Activated T-helper 1 cell treated with anti-CD3 and anti-CD28 coated beads, Interleukin-2, amount 50 U/mL, for 16 hours (primary cell): ENCODE measurements at places on chromosomes 5 and 9.

DNA sequence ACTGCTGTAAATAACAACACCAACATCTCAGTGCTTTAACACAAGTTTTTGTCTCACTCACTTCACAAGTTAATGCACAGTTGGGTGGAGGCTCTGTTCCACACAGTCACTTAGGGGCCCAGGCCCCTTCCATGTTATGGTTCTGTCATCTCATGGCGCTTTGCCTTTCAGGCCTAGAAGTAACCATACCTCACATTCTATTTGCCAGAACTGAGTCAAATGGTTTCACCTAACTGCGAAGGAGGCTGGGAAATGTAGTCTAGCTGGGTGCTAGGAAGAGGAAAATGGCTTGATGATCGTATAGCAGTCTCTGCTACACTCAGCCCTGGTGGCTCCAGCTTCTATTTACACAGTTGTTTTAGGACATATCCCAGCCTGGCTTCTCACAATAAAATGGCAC is 23.1 kb upstream of the MVB12B start:
- no peak for DNase-seq

- no peak for DNase-seq
These were observed 140.5 kb upstream of the ANKH start for GRCh38 chr5:15012061-15012460.

GRCh38 chr5:136015003-136015375 is 13.8 kb upstream of the TGFBI start:
- DNase-seq = no peak

DNA sequence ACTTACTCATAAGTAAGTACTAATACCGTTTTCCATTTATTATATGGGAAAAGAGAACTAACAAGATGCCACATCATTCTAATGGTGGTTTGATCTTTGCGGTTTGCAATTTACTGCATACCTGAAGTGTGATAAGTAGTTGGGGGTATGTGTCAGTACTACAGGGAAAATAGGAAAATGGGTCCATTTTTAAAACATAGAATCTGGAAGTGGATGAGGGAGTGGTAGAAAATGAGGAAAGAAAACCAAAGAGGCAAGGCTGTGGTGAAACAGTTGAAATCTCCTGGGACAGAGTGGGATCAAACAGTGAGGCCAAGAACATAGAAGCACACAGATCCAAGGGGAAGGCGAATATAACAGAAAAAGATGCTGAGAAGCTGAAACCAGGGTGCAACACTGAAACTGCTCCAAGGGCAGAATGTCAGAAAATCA is 6.7 kb downstream of the ADAMTSL1 start:
- DNase-seq = no peak

DNA sequence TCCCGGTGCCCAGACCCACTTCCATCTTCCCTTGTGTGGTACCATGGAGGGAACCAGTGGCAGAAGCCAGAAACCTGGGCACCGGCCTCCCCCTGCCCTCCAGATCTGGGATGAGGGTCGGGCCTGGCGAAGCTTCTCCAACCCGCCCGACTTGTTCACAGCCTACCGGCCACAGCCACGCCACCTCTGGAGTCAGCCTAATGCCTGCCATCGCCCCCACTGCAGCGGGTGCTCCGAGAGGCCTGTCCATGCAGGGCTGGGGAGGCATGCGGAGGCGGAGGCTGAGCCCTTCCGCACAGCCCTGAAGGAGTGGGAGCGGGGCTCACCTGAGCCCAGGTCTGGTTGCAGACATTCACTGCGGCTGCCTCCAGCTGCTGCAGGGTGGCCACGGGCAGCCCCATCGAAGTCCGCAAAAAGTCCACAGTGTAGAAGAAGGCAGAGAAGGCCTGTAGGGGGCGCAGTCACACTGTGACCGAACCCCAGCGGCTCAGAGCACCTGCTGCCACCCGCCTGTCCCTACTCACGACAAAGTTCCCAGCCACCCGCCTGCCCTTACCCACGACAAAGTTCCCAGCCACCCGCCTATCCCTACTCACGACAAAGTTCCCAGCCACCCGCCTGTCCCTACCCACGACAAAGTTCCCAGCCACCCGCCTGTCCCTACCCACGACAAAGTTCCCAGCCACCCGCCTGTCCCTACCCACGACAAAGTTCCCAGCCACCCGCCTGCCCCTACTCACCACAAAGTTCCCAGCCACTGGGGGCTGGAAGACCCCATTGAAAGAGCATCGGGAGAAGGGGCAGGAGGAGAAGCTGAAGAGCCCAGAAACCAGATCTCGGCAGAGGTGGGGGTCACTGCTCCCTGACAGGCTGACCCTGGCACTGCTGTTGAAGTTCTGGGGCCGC is 3.8 kb upstream of the NPDC1 start:
- no peak for DNase-seq
